ENCODE measurements at places on chromosomes 11 and 22.

- DNase-seq: no peak
These were observed 133.5 kb downstream of the CNTN5 start for GRCh38 chr11:99154277-99154676.

DNA sequence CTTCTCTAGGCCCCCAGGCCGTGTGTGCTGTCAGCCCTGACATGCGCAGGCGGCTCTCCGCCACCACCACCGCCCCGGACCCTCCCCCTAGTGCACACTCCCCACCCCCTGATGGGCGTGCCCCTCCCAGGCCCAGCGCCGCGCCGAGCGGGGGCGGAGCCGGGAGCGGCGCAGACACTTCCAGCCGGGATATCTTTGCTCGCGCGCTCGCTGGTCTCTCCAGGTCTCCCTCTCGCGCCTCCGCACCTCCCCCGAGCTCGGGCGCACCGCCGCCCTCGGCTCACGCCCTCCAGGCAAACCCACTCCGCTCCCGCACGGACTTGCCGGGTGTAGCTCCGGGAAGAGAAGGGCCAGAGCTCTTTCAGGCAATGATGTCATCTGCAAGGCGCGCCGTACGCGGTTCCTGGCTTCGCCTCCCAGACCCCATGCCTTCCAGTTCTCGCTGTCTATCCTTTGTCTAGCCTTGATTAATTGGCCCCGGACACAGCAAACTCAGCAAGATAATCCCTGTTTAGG is at the start of gene SCN3B:
SCN3B (minus strand) TSS at position 59 of the 516 bp plus-strand sequence. CDS start 823 bp downstream, outside the sequence.
- DNase-seq: no peak

- no peak for DNase-seq
These were observed 19.6 kb upstream of the LIMK2 start for GRCh38 chr22:31192513-31192912.

DNA sequence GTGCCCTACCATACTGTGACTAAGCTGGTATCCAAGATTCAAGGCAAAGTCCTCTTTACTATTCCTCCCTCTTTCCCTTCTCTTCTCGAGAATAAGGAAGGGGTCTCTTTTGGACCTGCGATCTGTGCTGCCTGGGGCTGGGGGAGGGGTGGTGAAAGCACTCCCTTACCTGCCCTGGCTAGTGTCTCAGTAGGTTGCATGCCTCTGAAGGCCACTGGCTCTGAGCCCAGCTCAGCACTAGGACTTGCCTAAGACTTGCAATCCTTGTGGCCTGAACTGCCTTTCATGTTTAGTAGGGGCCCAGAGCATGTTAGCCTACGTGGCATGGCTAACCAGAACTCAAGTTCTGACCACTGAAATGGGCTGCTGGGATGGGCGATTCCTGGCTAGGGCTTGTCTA is 13.0 kb upstream of the REXO2 start:
- no peak for DNase-seq

DNA sequence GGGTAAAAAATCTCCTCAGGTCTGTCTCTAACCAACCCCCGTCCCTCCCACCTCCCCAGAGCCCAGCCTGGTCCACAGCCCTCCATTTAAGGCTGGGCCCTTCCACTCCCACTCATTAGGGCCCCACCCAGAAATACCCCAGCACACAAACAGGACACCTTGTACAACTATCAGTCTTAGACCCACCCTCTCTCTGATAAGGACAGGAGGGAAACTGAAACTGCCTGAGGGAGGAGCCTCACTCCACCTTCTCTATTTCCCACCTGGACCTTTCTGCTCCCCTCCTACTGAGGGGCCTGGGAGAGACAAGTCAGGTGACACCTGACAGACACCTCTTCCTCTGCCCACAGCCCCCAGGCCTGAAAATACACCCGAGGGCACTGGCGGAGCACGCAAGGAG is 90.2 kb downstream of the PLEKHA7 start:
- no peak for DNase-seq

GRCh38 chr11:11476499-11476898 is 123.4 kb upstream of the CSNK2A3 start:
- DNase-seq: no peak

DNA sequence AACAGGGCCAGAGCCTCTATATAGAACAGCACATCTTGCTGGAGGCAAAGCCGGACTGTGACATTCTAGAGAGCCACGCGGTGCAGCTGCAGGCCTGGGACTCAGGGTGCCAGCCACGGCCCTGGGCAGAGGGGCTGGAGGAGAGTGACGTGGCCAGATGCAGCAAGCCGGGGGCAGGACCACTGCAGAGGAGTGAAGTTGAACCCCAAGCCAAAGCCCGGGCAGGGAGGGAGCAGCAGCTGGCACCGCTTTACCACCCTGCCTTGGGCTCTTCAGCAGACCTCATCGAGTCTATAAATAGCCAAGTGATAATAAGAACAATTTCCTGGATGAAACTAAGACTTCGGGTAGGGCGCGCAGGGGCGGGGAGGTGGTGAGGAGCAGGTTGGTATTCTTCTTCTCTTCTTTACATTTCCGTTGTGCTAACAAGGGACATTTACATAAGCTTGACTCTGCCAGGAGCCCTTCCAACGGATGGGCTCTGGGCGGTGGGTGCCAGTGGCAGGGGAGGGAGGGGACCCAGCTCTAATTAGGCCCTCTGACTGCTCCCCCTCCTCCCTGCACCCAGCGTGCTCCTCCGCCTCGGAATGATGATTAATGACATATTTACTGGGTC is 110.2 kb downstream of the ST3GAL4 start:
- DNase-seq: no peak
